ENCODE measurements at places on chromosomes 12 and 14. TPM values are rescaled to one million over a fixed set of nuclear protein-coding genes. Genes with fewer than 3 reads are reported as not detected.

- DNase-seq = no peak
Measured at GRCh38 chr12:130989391-130989790, 35.7 kb downstream of the ADGRD1 start.

- no peak for DNase-seq
Measured at GRCh38 chr12:95494888-95495287, 20.9 kb downstream of the METAP2 start.

DNA sequence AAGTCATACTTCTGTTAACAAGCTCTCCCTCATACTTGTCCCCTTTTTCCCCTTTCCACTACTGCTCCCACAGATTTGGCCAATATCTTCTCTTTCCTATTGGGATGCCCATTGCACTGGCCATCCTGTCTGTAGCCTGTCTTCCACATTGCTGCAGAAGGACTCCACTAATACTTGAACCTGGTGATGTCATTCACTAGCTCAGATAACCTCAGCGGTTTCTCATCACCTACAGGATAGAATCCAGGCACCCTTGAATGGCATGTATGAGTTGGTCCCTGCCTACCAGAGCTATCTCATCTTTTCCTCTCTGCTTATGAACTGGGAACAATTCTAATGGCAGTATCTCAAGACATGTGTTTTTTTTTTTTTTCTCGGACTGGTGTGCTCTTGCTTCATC, 84.6 kb downstream of the PTPRR start:
- DNase-seq = no peak

CRIP2 gene
- 78.5 TPM for total RNA-seq

VAMP1 gene
- 14.0 TPM for total RNA-seq

KRT82 gene
- not detected for total RNA-seq

DNA sequence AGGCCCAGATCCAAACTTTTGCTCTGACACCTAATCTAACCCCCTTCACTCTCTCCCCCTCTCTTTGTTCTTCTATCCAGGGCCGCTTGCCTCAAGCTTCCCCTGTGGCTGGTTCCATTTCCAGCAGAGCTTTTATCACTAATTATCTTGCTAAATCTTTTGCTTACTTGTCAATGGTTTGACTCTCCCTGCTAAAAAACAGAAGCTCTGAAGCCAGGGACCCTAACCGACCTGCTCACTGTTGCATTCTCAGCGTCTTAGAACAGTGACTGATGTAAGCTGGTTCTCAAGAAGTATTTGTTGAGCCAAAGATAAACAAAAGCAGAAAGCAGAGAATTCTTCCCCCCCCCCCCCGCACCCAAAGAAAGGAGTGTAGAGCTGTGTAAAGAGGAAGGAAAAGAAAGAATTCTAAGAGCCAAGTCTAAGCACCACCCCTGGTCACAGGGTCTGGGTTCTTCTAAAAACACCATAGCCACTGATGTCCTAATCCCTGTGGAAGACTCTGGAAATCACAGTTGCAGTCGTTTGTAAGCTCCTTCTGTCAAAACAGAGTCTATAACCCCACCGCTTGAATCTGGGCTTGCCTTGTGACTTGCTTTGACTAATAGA, 385.8 kb downstream of the MED13L start:
- DNase-seq = no peak

RASSF9 gene
- total RNA-seq = not detected

- DNase-seq = no peak
Measured at GRCh38 chr14:20904393-20905029, 13.3 kb downstream of the RNASE3 start.

DNA sequence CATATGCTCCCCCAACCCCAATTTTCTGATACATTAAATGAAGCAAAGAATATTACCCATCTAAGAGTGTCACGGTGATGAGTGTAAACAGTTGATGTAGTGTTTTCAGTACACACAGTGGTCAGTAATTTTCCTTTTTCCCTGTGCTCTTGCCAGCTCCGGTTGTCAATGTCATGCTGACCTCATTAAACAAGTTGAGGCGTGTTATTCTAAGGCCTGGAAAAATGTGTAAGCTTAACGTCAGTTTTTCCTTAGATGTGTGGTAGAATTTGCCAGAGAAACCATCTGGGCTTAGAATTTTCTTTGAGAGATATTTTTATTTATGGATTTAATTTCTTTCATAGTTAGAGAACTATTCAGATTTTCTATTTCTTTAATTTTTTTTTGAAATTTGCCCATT, 11.7 kb upstream of the SERPINA6 start:
- DNase-seq = no peak

DNA sequence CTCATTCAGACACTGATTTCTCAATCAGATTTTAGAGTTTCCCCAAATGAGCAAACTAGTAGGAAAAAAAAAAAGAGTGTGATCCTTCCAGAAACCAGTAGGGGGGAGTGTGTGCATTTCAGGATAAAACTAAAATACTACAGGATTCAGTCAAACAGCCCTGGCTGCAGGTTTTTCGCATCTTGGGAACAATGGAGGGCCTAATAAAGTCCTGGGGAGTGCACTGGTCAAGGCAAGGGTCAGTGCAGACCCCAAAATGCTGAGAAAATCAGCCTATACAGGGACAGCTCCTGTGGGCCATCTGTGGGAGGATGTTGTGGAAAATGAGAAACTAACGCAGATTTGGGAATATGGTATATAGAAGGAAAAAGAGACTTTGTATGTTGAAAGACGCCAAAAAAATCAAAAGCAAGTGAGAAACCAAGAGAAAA, 22.2 kb upstream of the ABCD4 start:
- no peak for DNase-seq

NKX2-1 gene
- not detected for total RNA-seq

SOAT2 gene
- not detected for total RNA-seq

MMP14 gene
- total RNA-seq = 162 TPM

DNA sequence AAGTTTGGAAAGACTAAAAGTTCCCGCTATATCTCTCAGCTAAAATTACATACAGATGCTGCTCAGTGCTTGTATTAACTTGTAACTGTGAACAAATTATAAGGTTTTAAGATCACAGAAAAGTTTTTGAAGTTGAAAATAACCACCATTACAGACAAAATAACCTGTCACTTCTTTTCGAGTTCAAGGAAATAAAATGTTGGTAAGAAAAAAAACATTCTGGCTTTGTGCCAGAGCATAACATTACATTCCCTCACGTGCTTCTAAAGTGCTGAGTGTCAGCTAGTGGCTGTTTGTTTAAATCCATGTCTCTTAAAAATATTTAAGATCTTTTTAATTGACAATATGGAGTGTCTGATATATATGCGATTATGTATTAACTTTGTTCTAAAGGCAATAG, 27.2 kb upstream of the ADAMTS20 start:
- DNase-seq = no peak

DNA sequence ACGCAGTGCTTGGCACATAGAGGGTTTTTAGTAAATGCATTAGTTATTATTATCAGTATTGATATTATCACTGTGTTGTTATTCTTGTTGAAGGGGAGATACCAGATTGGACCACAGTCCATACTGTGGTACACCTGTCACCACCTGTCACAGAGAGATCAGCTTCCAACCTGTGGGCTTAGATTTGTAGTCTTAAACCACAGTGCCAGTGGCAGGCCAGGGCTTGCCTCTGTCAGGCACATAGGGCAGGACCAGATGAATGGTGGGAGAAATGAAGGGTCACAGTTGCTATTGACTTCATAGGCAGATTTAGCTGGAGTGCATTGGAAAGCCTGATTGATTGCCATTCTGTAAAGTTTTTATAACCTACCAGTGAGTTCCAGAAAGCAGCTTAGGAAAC, 35.1 kb downstream of the ARL1 start:
- no peak for DNase-seq

EXOC3L4 gene
- total RNA-seq = 0.81 TPM

- DNase-seq = no peak
Measured at GRCh38 chr12:87756721-87757120, 272.5 kb downstream of the C12orf50 start.

- DNase-seq = no peak
Measured at GRCh38 chr12:120199025-120199424, 1.9 kb downstream of the RPLP0 start.

NPFF gene
- total RNA-seq = not detected

- no peak for DNase-seq
Measured at GRCh38 chr14:31312934-31313333, 105.3 kb upstream of the HECTD1 start.

- no peak for DNase-seq
Measured at GRCh38 chr14:32623300-32624093, 294.4 kb downstream of the AKAP6 start.

All from glutamatergic neuron (in vitro differentiated cells).